Cardiac septum (tissue), 1 donor: ENCODE measurements at places on chromosomes 6 and 20. TPM values are rescaled to one million over a fixed set of nuclear protein-coding genes. Genes with fewer than 3 reads are reported as not detected.

DNA sequence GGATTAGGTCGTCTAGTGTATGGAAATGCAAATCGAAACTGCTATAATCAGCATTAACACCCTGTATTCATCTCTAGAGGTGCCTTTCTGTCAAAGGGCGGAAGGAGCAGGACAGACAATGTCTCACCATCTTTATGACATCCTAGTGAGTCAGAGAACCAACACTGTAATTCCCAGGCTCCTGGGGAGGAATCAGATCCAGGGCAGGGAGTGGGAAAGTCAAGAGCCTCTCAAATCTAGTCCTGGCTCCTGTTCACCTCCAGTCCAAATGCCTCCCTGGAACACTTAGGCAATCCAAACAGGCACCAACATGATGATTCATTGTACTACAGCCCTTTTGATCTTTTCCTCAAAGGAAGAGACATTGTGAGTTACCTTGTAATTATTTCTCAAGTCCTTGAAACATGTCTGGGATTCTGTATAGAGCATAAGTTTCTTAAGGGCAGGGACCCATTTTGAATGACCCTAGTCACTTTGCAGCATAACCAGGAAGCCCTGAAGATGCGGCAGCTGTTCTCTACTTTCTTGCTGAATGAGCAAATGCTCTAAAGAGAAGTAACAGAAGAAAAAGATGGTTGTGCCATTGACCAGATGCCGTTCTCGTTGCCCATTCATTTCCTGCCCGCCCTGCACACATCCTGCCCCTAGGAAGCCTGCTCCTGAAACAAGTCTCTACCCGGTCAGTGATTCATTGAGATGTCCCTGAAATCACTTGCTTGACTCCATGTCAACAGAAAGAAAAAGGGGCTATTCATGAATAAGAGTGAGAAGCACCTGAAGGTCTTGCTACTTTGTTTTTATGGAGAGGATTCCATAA is 112.8 kb upstream of the JARID2 start:
- DNase-seq: no peak

DNA sequence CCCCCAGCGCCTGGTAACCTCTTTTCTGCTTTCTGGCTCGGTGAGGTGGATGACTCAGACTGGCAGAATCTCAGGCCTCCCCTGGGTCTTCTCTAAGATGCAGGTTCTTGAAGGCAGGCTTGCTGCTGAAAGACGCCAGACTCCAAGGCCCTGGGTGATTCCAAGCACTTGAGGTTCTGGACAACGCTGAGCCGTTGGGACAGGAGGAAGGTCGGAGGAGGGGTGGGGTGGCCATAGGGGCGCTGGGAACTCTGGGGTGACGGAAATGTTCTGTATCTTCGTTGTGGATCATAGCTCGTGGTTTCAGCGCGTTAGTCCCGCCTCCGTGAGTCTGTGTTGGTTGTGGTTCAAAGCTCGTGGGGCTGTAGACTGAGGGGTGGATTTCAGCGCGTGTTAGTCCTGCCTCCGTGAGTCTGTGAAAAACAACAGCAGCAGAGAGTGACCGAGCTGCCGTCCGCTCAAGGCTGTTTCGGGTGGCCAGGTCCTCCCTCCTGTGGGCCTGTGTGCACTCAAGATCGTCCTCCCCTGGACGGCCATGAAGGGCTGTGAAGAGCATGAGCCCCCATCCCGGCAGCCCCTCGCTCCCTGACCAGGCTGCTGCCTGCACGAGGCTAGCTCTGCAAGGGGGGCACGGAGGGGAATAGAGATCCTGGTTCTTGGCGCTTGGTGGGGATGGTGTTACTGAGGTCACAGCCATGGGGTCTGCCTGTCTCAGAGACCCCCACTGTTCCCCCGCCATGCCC is 7.7 kb downstream of the NTSR1 start:
- DNase-seq: no peak

GRCh38 chr20:51650685-51651134 is 108.2 kb upstream of the NFATC2 start:
- DNase-seq: no peak

DNA sequence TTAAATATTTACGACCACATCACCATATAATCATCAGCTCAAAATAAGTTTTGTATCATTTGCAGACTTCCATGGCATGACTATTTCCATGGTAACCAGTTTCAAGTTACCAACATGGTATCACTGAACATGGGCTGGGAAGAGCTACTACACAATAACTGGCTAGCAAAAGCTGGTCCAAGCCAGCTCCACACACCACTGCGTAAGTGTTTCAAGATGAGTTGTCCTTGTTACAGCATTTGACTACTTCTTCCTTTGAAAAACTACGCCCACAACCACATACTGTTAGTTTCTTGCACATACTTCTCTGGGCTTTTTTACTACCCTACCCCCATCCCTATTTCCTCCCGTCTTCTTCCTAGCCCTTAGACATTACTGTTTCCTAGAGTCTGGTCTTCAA is 8.5 kb downstream of the CD164 start:
- no peak for DNase-seq

DNA sequence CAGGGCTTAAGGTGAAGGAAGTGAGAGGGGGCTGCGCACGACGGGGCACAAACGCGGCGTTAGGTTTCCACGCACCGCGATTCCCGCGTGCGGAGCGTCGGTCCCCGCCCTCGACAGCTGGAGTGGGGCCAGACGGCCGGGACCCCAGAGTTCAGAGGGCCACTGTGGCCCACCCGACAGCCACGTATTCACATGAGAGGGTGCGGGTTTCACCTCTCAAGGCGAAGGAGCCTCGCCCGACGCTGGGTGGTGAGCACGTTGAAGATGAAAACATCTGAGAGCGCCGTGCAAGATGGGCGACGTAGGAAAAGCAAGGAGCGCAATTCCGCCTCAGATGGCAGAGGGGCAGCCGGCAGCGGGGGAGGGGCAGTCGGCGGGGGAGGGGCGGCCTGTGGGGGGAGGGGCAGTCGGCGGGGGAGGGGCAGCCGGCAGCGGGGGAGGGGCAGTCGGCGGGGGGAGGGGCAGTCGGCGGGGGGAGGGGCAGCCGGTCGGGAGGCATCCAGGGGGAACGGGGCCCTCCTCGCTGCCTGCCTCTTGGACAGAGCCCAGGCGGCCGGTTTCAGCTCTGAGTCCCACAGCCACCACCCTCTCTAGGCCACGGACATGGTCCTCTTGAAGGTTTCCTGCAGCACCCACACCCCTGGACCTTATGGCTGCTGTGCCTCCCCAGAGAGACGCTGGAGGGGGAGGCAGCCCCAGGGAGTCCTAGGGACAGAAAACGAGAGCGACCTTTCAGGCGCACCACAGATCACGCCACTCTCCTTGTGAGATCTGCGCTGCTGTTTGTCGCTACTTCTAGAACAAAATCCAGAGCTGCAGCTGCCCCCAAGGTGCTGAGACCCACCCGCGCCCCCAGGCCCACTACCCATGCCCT is 113.7 kb downstream of the DLL1 start:
- no peak for DNase-seq

The CST4 gene
- total RNA-seq: not detected

DNA sequence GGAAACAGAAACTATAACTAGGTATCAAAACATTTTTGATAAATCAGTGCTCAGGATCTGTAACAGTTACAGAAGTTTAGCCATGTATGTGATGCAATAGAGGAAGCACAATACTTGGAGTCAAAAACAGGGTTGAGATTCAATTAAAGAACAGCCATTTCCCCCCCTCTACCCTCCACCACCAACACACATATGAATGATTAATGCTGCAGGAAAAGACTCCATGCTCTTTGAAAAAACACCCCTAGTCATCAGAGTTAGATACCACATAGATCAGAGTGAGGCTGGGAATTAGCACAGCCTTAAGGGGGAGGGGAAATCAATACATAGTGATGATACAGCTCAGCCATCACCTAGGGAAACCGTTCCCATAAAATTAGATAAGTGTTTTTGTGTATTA is 108.9 kb upstream of the EMILIN3 start:
- DNase-seq: no peak

- DNase-seq: no peak
These were observed 117.8 kb upstream of the SUPT3H start for GRCh38 chr6:45495429-45496084.

DNA sequence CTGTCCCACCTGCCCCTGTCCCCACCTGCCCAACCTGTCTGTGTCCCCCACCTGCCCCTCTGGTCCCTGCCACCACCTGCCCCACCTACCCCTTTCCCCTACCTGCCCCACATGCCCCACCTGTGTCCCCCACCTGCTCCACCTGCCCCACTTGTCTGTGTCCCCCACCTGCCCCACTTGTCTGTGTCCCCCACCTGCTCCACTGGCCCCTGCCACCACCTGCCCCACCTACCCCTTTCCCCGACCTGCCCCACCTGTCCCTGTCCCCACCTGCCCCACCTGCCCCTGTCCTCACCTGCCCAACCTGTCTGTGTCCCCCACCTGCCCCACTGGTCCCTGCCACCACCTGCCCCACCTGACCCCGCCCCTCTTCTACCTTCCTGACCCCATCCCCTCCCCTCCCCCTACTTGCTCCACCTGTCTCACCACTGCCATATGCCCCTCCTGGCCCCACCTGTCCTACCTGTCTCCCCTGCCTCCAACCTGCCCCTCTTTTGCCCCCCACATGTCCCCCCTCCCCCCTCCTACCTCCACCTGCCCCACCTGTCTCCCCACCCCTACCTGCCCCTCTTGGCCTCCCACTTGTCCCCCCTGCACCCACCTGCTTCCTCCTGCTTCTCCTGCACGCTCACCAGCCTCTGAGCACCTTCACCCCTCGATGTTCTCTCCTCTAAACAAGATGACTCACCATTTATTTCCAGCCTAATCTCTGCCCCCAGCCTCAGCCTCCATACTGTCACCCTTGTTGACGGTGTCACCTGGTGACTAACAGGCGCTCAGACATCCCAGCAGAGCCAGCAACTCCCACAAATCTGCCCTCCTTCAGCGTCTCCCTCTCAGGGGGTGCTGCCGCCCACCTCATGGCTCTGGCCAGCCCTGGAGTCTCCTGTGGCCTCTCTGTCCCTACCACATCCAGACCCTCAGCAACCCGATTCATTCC is 5.6 kb upstream of the MYT1 start:
- DNase-seq: no peak

The BIRC7 gene
- 1.1 TPM for total RNA-seq

The BHLHE23 gene
- not detected for total RNA-seq

GRCh38 chr6:129766959-129767728 is 57.2 kb upstream of the ARHGAP18 start:
- no peak for DNase-seq

DNA sequence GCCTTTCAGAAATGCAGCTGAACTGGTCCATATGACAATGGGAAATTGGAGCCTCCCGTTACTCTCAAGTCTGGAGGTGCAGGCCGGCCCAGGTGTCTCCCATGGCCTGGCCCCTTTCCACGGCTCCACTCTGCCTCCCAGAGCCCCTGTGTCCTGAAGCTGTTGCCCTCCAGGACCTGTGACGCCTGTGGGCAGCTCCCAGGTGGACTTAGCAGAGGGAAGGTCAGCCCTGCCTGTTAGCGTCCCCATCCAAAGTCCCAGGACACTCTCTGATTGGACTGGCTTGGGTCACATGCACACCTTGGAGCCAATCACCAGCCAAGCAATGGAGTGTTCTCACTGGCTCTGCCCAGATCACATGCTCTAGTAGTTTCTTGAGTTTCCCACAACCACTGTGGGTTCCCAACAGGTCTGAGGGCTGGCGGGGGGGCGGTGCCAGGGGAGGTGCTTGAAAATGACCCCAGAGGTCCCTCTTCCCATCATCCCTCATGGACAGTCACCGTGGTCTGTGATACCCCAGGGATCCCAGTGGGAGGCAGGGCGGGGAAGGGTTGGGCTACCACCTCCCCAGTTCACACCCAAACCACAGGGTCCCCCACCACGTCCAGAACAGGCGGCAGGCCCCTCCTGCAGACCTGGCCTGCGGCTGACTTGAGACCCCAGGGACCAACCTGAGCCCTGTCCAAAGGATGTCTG is 135.6 kb downstream of the TAF4 start:
- DNase-seq: no peak

- no peak for DNase-seq
These were observed 3.4 kb upstream of the GZF1 start for GRCh38 chr20:23358563-23358906.

The OOEP gene
- not detected for total RNA-seq

The LAMP5 gene
- 0.22 TPM for total RNA-seq

The SLC25A27 gene
- total RNA-seq: 25.6 TPM

DNA sequence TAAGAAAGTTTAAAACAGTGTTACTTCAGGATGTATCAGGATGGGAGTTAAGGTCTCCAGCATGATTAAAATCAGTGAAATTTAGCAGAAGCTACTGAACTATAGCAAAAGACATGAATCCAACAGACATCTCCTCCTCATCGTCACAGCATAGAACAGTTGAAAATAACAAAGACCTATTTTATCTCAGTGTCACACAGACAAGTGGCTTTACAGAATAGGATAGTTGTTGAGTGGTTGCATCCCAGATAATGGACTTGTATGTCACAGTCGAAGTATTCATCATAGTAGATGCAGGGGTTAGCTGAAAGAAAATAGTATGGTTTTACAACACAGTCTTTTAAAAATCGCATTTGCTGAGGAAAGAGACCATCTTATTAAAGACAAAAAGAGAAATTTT is 31.2 kb downstream of the CRISP1 start:
- no peak for DNase-seq

GRCh38 chr6:10146715-10147451 is 268.0 kb downstream of the TFAP2A start:
- DNase-seq: no peak
